ENCODE measurements at places on chromosomes 4 and X. TPM values are rescaled to one million over a fixed set of nuclear protein-coding genes. Genes with fewer than 3 reads are reported as not detected.
A peak's percentile ranks its signal among the peaks of the same experiment; 100 is the strongest.

The PFKFB1 gene
- not detected for total RNA-seq

The GPC3 gene
- total RNA-seq: not detected

The TMEM150C gene
- 2.5 TPM for total RNA-seq

The COL4A5 gene
- 12.5 TPM for total RNA-seq

The HAUS3 gene
- total RNA-seq: 60.5 TPM

The CT45A5 gene
- not detected for total RNA-seq

DNA sequence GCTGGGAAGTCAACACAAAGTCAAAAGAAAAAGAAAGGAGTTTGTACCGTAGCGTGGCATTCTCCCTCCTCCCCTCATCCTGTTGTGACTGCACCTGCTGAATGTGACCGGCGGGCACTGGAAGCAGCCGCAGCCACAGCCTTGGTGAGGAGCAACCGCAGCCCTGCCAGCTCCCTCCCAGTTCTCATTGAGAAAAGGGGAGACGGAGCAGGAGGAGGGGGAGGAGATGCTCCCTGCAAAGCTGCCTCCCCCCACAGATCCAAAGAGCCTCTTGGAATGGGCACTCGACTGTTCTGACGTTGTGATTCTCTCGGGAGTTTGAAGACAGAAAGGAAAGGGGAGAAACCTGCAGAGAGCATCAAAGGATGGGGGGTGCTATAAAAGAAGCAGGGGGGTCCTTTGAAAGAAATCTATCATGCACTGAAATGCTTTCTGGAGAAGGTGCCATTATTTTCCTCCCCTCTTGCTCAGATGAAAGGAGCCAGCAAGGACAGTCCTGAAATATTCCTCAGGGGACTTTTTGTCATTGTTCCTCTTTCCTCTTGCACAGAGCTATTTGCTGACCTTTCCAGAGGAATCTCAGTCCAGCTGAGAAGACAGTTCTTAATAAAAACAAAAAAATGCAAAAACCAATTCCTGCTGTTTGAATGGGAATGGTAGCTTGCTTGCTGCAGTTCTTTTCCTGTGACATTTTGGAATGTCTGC, 429.7 kb downstream of the MAPK10 start:
- peak; percentile 30 for DNase-seq

GRCh38 chr4:114040319-114041116, 61.1 kb upstream of the ARSJ start:
- DNase-seq: peak; percentile 11

- DNase-seq: no peak
Measured at GRCh38 chr4:145782756-145783155, 102.8 kb downstream of the C4orf51 start.

- DNase-seq: no peak
Measured at GRCh38 chr4:175051974-175052373, 133.8 kb downstream of the ADAM29 start.

DNA sequence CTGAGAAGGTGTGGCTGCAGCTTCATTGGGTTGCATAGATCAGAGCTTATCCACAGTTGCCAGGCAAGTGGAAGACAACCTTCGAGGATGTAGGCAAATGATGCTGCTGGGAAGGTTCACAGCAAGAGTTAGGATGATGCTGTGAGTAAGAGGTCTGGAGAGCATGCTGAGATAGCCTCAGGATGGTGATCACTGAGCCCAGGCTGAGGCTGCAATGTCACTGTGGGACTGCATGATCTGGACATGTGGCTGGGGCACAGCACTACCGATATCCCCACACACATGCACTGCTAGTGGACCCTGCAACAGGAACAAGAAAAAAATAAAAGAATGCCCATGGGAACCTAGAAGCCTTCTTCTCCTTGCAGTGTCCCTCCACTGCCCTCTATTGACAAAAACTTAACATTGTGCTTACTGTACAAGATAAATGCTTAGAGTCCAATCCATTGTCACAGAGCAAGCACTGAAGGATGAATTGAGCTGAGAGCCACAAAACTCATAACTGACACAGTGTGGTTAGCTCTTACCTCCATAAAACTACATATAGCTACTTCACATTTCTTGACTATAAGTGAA, 105.6 kb downstream of the CNKSR2 start:
- DNase-seq: peak; percentile 33

GRCh38 chr4:154616731-154617130, 4.3 kb upstream of the FGG start:
- no peak for DNase-seq

All from A172 (cell line).